ENCODE measurements at places on chromosomes 13 and 19.

GRCh38 chr13:49908637-49909036 is 27.5 kb downstream of the SPRYD7 start:
- no peak for DNase-seq

DNA sequence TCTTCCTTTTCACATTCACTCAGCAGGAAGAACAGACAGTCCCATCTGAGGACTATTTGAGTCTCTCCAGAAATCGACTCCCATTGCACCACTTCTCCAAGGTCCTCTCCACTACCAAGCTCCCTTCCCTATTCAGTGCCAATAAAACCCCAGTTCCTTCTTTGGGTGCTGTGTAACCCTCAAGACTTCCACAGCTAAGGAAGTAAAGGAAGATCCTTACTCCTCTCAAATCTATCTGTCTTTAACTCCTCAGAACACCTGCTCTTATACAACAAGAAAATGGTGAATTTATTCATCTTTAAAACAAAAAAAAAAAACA is 29.2 kb upstream of the TM9SF2 start:
- DNase-seq = no peak

- DNase-seq = no peak
Measured at GRCh38 chr13:57624565-57625435, 6.7 kb upstream of the PCDH17 start.

DNA sequence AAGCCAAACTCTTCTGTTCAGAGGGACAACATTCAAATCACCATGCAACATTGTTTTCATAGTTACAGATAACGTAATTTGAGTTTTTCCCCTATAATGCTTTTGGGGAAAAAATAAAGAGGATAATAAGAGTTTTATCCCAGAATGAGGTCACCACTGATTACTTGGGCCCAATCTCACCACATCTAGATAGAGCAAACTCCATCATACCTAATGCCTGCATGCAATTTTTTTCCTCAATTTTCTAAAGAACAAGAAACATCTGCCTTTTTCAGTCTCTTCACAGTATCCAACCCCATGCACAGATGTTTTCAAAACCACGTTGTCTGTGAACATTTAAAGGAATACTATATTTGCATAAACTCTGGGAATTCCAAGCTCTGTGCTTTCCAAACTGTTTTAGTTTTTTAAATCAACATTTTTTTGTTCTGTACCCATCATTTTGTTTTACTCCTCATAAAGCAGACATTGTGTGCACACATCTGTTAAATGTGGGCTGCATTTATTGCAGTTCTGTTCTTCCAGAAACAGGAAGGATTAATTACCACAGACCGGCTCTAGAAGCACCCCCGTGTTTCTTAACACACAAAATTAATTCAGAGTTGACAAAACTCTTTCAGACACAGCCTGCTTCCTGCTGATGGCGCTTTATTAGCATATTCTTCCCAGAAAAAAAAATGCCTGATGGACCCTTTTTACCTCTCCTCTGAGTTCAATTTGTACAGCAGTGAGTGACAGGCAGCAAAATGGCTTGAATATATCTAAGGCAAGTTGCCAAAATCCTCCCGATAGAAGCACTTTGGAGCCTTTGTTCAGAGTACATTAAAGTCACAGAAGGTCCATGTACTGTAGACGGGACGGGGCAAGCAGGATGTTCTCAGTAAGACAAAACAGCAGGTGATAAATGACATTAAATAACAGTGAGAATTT is 1171.9 kb downstream of the EFNB2 start:
- DNase-seq = no peak

GRCh38 chr13:42068886-42069285 is 20.4 kb downstream of the DGKH start:
- DNase-seq = no peak

GRCh38 chr19:44847144-44848035 is 1.3 kb downstream of the NECTIN2 start:
- DNase-seq = no peak
